ENCODE measurements at places on chromosomes 12 and 14. TPM values are rescaled to one million over a fixed set of nuclear protein-coding genes. Genes with fewer than 3 reads are reported as not detected.

- DNase-seq = no peak
Measured at GRCh38 chr14:28570391-28570790, 196.2 kb upstream of the FOXG1 start.

DNA sequence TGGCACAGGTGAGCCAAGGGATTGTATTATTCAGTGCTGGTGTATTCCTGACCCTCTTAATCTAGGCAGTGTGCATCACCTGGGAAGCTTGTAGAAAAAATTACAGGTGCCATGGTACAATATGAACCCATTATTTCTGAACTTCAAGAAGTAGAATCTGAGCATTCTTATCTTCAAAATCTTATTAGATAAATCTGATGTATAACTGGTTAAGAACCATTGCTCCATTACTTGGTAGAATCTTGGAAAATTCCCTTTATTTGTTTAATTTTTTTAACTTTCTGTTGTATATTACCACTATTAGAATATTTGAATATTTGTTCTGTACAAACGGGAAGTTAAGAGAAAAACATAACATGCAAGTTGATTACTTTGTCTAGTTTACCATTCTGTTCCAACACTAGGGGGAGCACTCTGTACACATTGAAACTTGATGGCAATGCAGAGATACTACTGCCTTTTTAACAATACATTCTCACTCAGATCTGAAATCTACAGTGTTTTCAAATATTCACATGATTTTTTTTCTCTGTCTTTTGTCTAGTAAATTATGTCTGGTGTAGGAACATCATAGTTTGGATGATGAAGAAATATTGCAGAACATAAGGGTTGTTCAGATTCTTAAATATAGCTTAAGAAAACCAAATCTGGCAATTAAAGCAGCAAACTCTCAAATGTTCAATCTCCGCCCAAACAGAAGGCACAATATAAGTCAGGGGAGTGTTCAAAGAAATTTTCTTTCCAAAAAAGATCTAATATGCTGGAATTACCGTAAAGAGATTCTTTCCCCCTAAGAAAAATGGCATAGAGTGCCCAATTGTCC, 196.6 kb downstream of the PCNX1 start:
- no peak for DNase-seq

Gene AQP2
- total RNA-seq = not detected

DNA sequence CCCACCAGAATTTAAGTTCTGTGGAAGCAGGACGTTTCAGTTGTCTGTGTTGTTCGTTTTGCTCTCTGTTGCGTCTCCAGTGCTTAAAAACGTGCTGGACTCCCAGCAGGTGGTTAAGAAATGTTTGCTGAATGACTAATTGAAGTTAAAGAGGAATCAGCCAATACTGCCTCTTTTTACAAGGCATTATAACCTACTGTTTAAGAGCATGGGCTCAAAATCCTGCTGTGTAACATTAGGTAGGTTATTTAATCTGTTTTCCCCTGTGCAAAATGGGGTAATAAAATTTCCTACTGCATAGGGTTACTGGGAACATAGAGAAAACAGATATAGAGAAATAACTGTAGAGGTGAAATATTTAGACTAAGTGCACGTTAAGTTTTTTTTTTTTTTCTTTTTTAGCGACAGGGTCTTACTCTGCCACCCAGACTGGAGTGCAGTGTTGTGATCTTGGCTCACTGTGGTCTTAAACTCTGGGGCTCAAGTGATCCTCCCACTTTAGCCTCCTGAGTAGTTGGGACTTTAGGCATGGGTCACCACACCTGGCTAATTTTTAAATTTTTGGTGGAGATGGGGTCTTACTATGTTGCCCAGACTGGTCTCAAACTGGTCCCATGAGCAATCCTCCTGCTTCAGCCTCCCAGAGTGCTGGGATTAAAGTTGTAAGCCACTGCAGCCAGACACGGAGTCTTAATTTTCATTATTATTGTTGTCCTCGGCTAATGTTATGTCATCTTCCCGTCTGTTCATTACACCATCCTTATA, 139.4 kb upstream of the PRICKLE1 start:
- no peak for DNase-seq

Gene KRT75
- not detected for total RNA-seq

Gene SERPINA9
- not detected for total RNA-seq

DNA sequence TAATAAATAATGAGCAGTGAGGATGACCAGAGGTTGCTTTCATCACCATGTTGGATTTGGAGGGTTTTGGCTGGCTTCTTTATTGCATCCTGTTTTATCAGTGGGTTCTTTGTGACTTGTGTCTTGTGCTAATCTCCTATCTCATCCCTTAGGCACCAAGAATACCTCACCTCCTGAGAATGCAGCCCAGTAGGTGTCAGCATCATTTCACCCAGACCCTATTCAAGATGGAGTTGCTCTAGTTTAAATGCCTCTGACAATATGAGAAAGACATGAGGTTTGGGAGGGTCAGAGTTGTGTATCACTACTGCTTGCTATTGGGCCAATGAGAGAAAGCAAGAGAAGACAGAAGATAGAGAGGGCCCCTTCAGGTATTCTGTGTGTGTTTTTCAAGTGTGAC, 592.2 kb downstream of the ETNK1 start:
- DNase-seq = no peak

- no peak for DNase-seq
Measured at GRCh38 chr12:30796313-30796780, 41.6 kb upstream of the CAPRIN2 start.

GRCh38 chr12:122943196-122943595, 23.1 kb downstream of the ABCB9 start:
- DNase-seq = no peak

DNA sequence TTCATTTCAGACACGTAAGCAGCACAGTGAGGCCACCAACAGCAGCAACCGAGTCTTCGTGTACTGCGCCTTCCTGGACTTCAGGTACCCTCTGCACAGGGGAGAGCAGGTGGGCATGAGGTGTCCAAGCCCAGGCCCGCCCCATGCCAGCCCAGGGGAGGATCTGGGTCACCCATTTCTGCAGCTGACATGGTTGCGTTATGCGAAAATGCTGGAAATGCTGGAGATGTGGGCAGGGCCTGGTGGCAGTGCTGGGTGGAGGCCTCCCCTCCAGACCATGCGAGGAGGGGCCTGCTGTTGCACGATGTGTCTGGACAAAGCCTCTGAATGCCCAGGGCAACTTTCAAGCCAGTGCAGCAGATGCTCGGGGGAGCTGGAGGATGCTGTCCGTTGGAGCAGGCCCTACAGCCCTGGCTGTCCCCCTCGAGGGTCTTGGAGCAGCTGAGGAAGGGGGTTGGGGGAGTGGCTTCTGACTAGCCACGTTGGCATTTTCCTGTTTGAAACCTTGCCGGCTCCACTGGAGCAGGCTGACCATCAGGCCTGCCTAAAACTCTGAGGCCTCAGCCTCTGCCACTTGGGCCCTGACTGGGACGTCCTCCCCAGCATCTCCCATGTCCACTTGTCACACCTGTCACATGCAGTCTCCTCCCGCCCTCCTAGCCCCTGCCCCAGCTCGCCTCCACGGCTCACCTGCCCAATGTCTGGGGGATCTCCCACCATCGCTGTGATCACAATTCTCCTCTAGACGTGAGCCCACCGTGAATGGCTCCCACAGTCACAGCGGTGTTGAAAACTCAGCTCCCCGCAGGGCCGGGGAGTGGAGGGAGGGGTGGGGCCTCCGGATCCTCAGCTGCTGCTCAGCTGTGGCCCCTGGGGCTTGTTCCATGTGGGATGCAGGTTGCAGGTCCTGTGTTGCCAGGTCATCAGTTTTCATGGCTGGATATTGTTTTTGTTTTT, 123.4 kb downstream of the ADGRD1 start:
- no peak for DNase-seq

GRCh38 chr12:62599854-62600437, 133.3 kb downstream of the MON2 start:
- no peak for DNase-seq

DNA sequence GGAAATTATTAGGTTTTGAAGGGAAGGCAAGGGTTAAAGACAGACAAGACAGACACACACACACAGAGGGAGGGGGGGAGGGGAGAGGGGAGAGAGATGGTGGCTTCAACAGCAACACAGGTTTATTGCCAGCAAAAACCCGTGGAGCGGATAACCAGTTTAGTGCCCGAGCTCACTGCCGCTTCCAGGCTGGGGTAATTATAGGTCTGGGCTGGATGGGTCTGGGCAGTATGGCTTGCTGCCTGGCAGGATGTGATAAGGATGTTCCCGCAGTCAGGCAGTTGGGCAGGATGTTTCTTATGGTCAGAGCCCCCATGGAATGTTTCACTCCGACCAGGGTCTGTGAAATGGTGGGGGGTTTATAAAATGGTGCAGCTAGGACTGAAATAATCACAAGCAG, 4.4 kb upstream of the TDRD9 start:
- no peak for DNase-seq

GRCh38 chr12:11917501-11917900, 153.2 kb upstream of the BCL2L14 start:
- DNase-seq = no peak

Gene GPR68
- total RNA-seq = 16.4 TPM

GRCh38 chr14:76236172-76237130, 84.7 kb downstream of the GPATCH2L start:
- DNase-seq = no peak

Gene CIROP
- not detected for total RNA-seq

Gene CD163L1
- not detected for total RNA-seq

Gene MORN3
- 8.2 TPM for total RNA-seq

Gene LRTM2
- total RNA-seq = not detected

DNA sequence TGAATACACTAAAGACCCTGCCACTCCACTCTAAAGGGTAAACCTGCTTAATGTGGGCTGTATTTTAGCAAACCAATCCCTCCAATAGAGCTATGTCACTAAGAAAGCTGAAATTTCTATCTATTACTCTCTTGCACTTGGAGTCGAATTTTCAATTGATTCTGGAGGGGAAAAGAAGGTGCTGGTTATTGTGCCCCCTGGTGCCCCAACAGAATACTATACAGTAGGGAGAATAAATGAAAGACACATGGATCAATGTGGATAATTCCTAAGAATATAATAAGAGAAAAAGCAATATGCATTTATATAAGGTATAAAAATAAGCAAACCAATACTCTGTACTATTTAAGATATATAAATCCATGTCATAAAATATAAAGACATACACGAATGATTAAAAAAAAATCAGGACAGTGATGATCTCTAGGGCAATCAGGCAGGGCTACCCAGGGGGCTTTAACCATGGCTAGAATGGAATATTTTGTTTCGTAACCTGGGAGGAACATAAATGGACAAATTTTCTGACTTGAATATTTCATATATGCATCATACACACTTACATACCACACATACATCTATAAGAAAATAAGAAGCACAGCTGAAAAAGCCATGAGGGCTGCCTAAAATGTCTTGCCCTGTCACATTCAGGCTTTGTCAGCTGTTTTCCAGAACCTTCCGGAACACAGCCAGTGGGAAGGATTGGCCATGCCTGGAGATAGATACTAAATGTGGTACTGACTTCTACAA, 54.4 kb downstream of the EFCAB11 start:
- no peak for DNase-seq

- DNase-seq = no peak
Measured at GRCh38 chr12:41202051-41202450, 13.9 kb downstream of the PDZRN4 start.

DNA sequence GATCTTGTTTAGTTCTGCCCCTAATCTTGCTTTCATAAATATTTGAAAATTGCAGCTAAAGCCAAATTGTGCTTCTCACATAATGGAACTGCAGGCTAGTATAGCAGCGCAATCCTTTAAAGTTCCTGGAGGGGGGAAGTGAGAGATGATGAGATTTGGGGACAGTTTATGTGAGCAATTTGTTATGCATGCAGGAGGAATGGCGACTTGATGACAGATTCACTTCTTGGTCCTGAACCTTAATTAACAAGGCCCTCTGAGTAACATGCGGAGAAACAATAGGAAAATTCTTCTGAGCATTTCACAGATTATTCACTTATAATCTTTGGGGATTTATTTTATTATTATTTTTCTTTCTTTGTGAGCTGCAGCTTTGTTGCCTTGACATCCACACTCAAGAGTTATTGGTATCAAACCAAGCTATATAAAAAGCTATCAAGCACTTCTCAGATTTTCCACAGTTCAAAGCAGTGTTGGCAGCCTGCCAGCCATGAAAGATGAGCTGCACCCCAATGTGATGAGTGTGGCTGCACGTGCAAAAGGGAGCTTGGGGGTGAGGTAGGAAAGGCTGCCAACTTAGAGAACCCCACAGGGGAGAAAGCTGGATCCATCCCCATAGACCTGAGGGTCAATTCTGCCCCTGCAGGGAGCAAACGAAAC, 1662.2 kb upstream of the FLRT2 start:
- no peak for DNase-seq

- DNase-seq = no peak
Measured at GRCh38 chr12:86608638-86609037, 352.4 kb upstream of the MGAT4C start.
